ENCODE measurements at places on chromosomes 5 and 9.

- DNase-seq = no peak
Measured at GRCh38 chr9:136665704-136666371, 3.1 kb downstream of the EGFL7 start.

DNA sequence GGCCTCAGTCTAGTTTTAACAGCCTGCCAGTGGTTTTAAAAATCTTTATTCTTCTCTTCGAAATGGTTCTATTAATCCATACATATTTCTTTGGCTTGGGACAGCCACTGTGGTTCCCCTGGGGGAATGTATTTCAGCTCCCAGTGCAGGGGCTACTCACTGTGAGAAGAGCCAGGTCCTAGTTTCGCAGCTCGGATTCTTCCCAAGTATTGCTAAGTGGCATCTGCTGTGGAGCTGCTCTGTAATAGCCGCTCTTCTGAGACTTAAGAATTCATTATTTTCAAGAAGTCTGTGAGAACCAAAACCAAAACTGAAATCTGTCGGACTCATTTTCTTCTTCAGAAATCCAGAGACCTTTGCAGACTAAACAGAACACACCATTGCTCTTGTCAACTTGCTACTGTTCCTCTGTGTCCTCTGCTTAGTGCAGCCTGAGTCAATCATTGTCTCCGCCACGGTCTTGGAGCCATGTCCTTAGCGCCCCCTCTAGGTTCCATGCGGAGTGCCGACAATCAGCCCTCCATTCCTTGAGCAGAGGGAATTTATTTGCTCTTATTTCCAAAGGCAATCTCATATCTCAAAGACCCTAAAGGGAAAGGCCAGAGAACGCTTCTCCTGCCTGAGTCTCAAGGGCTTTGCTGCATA, 478.2 kb downstream of the SPATA31D1 start:
- DNase-seq = no peak

- no peak for DNase-seq
Measured at GRCh38 chr5:53089481-53089991, 20.0 kb downstream of the MOCS2 start.

GRCh38 chr5:64612344-64612961, 77.8 kb upstream of the SHISAL2B start:
- DNase-seq = no peak

GRCh38 chr5:116424258-116424615, 150.4 kb downstream of the SEMA6A start:
- no peak for DNase-seq

DNA sequence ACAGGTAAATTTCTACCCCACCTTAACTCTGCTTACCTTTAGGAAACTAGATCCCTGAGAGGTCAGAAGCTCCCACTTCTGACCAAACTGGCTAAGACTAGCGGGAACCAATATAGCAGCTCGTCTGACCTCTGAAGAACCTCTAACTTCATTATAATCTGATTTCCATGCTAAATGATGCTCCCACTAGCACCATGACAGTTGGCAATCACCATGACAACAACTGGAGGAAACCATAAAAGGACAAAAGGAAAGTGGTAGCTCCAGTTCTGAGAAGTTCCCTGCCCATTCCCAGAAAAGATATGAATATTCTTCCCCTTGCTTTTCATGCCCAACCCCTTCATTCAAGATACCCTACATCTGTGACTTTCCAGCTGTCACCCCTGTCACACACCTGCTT, 483.3 kb downstream of the CTNND2 start:
- no peak for DNase-seq

GRCh38 chr5:160470437-160471361, 49.0 kb downstream of the PTTG1 start:
- no peak for DNase-seq

GRCh38 chr5:136446565-136446964, 81.2 kb upstream of the TRPC7 start:
- DNase-seq = no peak

DNA sequence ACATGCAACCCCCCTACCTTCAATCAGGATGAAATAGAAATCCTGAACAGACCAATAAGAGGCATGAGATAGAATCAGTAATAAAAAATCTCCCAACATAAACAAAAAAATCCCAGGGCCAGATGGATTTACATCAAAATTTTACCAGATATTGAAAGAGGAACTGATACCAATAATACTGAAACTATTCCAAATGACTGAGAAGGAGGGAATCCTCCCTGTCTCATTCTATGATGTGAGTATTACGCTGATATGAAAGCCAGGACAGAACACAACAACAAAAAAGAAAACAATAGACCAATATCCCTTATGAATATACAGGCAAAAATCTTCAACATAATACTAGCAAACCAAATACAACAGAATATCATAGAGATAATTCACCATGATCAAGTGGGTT, 109.0 kb upstream of the SMC2 start:
- no peak for DNase-seq

DNA sequence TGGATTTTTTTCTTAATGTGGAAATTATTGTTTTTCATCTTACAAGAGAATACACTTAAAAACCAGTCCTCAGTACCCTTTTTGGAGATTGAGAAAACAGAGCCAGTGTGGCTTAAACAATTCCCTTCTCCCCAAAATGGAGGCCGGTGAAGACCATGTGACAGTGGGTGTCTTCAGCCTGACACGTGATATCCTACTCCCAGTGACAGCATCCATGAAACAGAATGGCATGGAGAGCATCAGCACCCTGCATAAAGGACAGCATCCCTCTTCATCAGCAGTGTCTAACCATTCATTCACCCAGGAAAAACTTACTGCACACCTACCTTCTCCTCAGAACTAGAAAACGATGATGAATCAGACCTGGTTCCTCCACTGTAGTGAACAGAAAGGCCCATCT, 103.4 kb upstream of the RAI14 start:
- no peak for DNase-seq

GRCh38 chr5:1464096-1464446, 18.8 kb upstream of the SLC6A3 start:
- no peak for DNase-seq

- DNase-seq = no peak
Measured at GRCh38 chr5:81898403-81898802, 73.4 kb upstream of the ATG10 start.

- DNase-seq = no peak
Measured at GRCh38 chr5:116508835-116509234, 65.8 kb downstream of the SEMA6A start.

- DNase-seq = no peak
Measured at GRCh38 chr9:89813482-89813881, 208.7 kb downstream of the GADD45G start.

- DNase-seq = no peak
Measured at GRCh38 chr9:114958844-114959235, 28.4 kb upstream of the TNFSF8 start.

GRCh38 chr5:35683466-35683865, 65.8 kb downstream of the SPEF2 start:
- no peak for DNase-seq

DNA sequence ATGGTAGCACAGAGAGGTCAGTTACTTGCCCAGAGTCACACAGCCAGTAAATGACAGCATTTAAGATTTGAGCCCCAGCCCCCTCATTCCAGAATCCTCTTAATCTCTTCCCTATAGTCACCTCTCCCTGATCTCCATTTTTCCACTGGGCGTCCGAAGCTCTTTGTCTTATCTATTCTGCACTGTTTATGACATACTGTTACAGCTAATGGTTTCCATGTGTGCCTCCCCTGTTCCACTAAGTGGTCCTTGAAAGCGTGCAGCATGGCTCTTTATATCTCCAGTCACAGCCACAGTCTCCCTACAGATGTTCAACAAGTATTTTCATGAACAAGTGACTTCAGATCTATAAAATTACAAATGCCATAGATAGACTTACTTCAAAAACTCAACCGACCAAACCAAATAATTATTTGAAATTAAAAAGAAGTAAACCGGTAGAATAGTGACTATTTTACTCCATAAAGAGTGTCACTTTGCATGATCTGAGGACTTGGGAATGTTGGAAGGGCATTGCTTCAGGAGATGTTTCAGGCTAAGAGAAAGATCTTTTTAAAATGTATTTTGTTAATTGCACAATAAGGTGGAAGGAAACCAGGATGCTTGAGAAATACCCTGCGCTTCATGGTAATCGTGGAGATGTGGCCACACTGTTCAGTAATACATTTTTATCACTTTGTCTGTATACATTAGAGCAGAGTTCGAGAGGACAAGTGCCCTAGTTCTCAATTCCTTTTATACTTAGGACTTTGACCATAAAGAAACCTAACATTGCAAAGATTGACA, 237.2 kb downstream of the FBXL7 start:
- DNase-seq = no peak

GRCh38 chr5:79753092-79753491, 63.5 kb downstream of the CMYA5 start:
- DNase-seq = no peak

GRCh38 chr9:87201351-87201751, 254.0 kb upstream of the GAS1 start:
- no peak for DNase-seq

DNA sequence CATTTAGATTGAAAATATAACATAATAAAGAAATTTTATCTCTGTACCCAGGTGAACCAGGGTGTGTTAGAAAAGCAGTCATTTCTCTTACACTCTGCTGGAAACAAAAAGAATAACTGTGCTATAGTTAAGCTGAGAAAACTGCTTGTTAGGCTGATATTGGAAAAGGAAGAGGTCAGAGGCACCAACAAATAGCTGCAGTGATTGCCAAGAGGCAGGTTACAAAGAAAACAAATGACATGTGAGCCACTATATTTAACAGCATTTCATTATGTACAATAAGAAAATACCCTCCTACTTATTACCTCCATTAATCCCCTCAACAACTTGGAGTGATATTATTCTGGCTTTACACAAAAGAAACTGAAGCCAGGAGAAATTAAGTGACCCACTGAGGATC, 607.9 kb upstream of the TLE4 start:
- no peak for DNase-seq

All from chondrocyte (in vitro differentiated cells).